ENCODE measurements at places on chromosomes 5 and 9.

DNA sequence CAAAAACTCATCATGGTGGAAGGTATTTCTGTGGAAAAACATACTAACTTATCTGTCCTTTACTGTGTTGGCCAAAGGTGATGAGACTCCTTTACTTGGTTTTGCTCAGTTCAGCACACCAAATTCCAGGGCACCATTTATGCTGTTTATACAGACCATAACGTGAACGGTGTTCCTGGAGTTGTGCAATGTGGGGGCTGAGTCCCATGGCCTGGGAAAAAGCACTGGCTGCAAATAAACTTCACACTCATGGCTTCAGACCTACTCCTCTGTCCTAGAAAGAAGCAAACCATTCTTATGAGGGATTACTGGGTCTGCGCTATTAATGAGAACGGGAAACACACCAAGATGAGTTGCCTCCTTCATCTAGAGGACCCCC lies 10.4 kb downstream of the FREM1 start:
- DNase-seq = no peak

DNA sequence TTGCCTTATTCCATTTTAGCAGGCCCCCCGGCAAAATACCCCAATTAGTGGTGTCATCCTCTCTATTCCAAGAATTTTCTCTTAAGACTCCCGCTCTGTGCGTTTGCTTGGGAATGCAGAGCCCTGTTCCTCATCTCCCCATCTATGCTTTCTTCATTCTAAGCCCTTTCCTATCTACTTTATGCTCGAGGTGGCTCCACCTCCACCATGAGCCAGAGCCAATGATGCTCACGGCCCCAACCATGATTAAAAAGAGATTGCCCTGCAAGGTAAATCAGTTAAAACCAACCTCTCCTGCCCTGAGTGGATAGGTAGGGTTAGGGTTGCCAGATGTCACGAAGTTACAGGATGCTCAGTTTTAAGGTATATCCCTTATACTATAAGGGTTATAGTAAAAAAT lies 677 bp upstream of the TXNDC15 start:
- DNase-seq = no peak

GRCh38 chr9:80797101-80797829 lies 892.1 kb downstream of the TLE1 start:
- peak; percentile 92 for DNase-seq

- DNase-seq = no peak
Observed at GRCh38 chr5:158463938-158464337, 605.0 kb upstream of the CLINT1 start.

DNA sequence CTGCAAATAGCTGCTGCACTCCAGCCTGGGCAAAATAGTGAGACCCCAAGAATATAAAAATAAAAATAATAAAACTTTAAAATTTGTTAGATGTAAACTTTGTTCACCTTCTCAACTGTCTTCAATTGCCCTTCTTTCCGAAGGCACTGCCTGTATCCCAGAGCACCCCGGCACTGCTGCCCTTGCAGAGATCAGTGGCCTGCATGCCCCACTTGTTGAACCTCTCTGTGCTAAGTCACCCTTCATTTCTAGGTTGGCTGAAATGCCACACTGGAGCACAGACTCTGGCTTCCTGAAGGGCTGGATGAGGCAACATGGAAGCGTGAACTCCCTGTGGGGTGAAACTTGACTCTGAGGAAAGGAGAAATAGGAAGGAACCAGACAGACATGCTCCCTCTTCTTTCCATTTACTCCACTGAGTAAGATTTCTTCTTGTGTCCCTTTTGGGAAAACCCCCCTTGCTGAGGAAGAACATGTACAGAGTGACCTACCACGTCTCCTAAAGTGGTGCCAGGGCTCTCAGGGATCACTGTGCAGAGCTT lies 8.4 kb upstream of the JMY start:
- no peak for DNase-seq

GRCh38 chr5:90866333-90866732 lies 307.7 kb downstream of the ADGRV1 start:
- peak; percentile 42 for DNase-seq

DNA sequence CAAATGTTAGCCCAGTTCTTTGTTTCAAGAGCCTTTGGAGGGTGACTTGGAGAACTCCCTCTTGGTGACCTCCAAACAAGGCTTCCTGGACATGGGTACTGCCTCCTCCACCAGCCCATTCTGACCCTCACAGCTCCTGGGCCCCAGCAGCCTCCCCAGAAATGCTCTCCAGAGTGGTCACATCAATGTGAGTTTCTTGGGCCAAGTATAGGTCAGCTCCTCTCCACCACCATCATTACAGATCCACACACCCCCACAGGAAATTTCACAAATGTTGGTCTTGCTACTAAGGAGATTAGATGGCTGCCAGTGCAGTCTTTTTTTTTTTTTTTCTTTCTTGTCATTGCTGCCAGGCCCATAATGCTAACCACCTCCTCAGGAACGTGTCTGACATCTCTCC lies 410.7 kb downstream of the DTWD2 start:
- DNase-seq = no peak

- DNase-seq = no peak
Observed at GRCh38 chr9:89916001-89916597, 311.3 kb downstream of the GADD45G start.

DNA sequence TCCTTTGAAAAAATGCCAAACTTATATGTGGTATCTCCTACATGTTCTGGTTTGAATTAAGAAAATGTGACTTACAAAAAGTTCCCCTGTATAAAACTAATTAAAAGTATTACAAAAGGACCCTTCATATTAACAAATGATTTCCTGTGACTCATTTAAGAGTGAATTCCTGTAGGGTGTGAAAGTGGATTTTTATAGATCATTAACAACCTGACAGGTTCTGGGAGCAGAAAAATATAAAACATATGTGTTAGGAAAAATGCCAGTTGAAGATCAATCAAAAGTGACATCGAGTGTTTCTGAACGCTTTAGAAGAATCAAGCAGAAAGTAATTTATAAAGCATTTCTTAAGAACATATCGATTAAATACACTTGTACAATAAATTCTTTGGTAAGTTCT lies 35.5 kb downstream of the CAMK4 start:
- DNase-seq = no peak

GRCh38 chr5:141840280-141840812 lies 37.9 kb downstream of the PCDH1 start:
- no peak for DNase-seq

GRCh38 chr5:171166766-171167165 lies 142.3 kb upstream of the TLX3 start:
- no peak for DNase-seq

DNA sequence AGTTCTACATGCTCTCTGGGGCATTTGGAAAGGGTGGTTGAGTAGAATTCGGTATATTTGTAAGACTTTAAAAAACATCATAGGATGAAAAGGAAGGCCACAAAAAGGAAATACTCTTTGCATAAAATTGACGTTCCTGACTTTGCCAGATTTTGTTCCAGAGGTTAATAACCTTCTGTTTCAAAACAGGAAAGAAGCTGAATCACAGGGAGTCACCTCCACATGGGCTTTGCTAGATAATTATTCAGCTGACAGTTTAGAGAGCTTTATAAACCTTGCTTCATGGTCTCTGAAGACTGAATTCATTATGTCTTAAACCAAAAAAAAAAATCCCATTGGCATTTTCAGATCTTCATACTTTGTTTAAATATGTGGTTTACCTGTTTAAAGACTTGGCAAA lies 203.7 kb downstream of the SEMA6A start:
- no peak for DNase-seq

DNA sequence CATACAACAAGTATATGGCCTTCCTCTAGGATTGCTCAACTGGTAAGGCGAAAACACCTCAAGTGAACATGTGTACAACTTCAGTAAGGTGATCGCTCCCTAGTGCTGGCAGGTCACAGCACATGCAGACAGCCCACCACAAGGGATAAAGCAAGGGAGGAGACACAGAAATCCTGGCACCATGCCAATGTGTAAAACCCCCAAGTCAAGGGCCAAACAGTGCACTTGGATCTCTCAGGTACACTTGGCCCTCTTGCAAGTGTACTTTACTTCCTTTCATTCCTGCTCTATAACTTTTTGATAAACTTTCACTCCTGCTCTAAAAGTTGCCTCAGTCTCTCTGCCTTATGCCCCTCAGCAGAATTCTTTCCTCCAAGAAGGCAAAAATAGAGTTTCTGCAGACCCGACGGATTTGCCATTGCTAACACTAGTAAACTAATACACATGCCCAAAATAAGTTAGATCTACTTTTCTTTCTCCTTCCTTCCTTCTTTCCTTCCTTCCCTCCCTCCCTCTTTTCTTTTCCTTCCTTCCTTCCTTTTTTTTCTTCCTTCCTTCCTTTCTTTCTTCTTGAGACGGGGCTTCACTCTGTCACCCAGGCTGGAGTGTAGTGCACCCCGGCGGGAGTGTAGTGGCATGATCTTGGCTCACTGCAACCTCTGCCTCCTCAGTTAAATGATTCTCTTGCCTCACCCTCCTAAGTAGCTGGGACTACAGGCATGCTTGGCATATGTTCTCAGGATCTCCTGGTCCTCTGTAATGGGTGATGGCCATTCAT lies 6.8 kb upstream of the LNPEP start:
- DNase-seq = no peak

GRCh38 chr9:133067006-133067405 lies 5.2 kb downstream of the CEL start:
- no peak for DNase-seq

DNA sequence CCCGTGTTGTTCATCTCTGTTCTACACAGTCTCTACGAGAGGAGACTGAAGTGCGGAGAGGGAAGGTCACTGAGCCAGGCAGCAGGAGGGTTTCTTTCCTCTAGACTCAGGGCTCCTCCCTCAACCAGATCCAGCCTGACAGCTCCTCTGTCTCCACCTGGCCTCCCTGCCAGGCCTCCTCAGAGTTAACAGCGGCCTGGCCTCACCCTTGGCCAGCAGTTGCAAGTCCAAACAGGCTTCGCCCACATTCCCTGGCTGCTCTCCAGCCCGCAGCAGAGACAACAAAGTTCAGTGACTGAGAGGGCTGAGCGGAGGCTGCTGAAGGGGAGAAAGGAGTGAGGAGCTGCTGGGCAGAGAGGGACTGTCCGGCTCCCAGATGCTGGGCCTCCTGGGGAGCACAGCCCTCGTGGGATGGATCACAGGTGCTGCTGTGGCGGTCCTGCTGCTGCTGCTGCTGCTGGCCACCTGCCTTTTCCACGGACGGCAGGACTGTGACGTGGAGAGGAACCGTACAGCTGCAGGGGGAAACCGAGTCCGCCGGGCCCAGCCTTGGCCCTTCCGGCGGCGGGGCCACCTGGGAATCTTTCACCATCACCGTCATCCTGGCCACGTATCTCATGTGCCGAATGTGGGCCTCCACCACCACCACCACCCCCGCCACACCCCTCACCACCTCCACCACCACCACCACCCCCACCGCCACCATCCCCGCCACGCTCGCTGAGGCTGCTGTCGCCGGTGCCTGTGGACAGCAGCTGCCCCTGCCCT lies at the start of gene HRCT1:
Gene HRCT1 (plus strand): TSS at position 291 of the 768 bp plus-strand sequence. CDS start 86 bp downstream, at position 377.
- peak; percentile 99 for DNase-seq

DNA sequence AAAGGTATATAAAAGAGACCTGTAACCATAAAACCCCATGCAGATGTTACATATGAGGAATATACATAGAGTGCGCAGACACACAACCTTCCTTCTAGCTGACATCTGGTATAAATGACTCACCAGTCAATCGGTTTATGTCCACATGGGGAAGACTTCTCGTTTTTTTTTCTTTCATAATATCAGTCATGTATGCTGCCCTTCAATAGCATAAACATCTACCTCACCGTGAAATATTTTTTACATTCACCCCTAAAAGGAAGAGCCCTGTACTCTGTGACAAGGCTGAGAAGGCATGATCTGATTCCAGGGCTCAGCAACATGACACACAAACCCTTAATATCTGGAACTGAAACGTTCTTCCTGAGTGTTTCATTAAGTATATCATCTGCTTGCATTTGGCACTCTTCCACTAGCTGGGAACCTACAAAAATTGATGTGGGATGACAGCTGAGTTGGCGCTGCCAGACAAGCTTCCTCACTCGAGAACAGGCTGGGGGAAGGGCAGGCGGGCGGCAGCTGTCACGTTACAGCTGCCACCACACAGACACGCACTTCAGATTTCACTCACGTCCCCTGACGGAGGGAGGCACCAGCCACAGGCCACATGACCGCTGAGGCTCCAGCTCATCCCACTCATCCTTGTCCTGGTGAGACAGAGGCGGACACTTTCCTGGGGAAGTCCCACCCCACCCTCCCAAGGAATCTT lies 74.2 kb downstream of the SHB start:
- DNase-seq = peak; percentile 100

GRCh38 chr9:125372441-125373226 lies 111.0 kb downstream of the GAPVD1 start:
- DNase-seq = peak; percentile 87

GRCh38 chr5:146852089-146852488 lies 26.5 kb downstream of the PPP2R2B start:
- no peak for DNase-seq

DNA sequence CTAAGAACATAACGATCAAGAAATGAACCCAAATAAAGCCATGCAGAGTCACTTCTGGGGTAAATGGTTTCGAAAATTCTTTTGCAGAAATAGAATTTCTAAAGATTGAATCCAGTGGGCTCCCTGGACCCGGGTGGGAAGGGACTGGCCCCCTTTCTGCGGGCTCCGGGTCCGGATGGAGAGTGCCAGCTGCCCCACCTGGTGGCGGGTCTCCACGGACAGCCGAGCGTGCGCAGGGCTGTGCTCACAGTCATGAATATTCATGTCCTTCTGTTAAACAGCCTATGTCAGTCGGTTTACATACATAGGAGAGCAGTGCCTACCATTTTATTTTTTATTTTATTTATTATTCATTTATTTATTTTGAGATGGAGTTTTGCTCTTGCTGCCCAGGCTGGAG lies 4.7 kb upstream of the PPP1R26 start:
- DNase-seq = no peak

DNA sequence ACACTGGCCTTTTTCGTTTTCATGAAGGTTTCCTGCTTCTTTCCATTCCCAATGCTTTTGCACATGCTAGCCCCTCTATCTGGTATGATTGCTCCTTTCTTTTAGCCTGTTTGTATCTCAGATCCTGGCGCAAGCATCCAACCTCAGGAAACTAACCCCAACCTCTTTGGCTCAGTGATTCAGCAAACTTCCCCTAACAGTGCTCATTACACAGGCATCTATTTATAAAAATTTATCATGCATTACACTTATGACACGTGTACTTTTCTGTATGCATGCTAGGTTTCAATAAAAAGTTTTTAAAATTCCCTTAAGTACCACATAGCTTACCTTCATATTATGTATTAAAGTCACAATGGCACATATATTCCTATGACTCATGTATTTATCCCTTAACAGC lies 218.9 kb downstream of the EPB41L4A start:
- DNase-seq = no peak

- no peak for DNase-seq
Observed at GRCh38 chr9:132078699-132079356, 839 bp downstream of the MED27 start.

DNA sequence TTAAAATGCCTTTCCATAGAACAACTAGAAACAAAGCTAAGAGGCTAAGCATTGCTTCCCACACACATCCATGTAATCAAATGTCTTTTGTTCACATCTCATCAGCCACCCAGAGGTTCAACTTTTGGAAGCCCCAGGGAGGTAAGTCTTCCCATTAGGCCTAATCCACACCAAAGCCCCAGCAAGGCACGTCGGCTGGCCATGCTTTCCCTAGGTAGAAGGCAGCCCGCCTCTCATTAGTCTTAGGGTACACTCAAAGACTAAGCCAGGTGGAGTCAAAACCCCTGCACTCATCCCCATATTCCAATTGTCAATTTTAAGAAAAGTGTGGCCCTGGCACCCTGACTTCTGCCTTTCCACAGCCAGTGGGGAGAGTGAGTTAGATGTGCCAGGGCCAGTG lies 87.9 kb downstream of the ATPSCKMT start:
- no peak for DNase-seq

Measured in myocyte (in vitro differentiated cells).